ENCODE measurements at places on chromosomes 3 and 15.

GRCh38 chr3:193870376-193871219, 265.4 kb upstream of the HES1 start:
- DNase-seq: no peak

DNA sequence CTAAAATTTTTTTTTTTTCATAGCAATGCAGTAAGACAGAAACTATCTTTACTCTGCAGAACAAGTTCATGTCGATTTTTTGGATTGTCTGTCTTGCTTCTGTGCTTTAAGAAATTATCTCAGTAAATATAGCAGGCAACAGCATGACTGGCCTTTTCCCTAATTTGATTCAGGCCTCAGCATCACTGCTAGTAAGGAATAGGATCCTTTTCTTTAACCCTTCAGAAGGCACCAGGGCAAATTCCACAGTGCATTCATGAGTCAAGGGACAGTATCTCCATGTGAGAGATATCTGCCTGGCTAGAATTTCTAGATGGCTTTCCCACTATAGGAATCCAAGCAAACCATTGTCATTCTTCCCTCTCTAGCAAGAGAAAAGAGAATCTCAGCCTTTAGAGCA, 71.4 kb downstream of the TIPARP start:
- no peak for DNase-seq

- no peak for DNase-seq
Observed at GRCh38 chr3:108518895-108519294, 8.5 kb upstream of the MYH15 start.

DNA sequence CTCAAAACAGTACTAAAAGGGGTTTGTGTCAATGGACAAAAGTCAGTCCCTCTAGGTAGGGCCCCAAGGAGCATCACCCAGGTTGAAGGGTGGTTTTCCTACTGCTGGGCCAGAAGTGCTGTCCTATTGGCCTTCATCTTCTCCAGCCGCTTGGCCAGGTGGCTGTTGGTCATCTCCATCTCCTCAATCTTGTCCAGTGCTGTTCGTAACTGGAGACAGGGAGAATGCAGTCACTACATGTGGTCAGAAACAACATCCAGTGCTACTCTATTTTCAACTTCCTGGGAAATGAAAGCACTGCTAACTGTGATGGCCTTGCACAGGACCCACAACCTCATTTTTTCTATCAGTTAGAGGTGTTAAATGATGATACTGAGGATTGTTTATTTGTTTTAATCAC, 60.4 kb downstream of the MLH1 start:
- no peak for DNase-seq

DNA sequence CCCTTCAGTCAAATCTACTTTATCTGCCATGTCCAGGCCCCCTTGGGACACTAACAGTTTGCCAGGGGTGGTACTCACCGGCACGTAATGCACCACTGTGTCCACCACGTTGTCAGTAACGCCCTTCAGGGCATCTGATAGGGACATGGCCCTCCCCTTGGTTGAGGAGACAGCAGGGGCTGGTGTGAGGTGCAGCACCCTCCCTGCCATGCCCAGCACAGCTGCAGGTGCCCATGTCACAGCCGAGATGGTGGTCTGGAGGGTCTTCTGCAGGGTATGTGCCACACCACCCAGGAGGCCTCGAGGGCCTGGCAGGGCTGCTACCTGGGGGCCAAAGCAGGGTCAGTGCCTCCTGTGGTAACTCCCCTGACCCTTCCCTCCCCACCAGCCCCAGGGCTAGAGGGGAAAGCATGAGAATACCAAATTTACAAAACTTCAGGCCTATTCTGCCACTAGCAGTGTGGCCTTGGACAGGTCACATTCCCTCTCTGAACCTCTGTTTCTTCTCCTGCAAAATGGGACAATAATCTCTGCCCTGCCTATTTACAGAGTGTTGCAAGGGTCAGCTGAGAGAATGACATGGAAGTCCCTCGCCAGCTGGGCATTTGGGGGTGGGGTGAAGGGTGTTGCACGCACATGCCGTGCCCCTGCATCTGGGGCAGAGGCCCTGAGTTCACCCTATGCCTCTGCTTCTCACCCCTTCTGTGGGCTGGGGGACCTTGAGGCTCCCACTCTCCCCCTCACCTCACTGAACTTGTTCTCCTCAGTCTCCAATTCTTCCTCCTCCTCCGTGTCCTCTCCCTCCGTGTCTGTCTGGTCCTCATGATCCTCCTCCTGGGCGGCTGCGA, 11.8 kb upstream of the KIF7 start:
- DNase-seq: no peak

DNA sequence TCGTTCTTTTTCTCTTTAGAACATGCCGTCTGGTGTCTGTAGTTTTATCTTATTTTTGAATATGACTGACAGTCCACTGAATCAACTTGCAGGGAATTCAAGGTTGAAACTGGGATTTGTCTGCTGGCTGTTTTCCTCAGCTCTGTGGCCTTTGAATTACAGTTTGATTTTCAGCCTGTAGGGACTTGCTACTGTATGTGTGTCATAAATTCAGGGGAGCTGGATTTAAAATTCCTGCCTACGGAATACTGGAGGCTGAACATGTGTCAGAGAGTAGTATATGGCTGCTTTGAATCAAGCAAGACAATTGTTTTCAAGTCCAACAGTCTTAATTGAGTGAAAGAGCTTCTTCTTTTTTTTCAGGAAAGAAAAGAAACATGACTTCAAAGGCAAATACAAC, 33.9 kb downstream of the RARB start:
- no peak for DNase-seq

GRCh38 chr3:45214061-45214680, 11.9 kb downstream of the TMEM158 start:
- no peak for DNase-seq

GRCh38 chr15:80769829-80770705, 9.1 kb upstream of the CEMIP start:
- no peak for DNase-seq

GRCh38 chr15:70387993-70388392, 290.3 kb upstream of the TLE3 start:
- DNase-seq: no peak

GRCh38 chr3:77055841-77056341, 16.0 kb downstream of the ROBO2 start:
- DNase-seq: no peak

DNA sequence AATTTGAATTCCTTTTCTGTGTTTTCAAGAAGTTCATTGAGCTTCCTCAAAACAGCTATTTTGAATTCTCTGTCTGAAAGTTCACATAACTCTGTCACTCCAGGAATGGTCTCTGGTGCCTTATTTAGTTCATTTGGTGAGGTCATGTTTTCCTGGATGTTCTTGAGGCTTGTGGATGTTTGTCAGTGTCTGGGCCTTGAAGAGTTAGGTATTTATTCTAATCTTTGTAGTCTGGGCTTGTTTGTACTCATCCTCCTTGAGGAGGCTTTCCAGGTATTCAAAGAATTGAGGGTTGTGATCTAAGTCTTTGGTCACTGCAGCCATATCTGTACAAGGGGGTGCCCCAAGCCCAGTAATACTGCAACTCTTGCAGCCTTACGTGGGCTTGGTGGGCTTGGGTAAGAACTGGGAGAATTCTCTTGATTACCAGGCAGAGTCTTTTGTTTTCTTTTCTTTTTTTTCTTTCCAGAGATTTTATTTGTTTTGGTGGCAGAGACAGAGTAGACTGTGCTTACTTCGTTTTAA, 19.3 kb upstream of the CCNDBP1 start:
- DNase-seq: no peak

DNA sequence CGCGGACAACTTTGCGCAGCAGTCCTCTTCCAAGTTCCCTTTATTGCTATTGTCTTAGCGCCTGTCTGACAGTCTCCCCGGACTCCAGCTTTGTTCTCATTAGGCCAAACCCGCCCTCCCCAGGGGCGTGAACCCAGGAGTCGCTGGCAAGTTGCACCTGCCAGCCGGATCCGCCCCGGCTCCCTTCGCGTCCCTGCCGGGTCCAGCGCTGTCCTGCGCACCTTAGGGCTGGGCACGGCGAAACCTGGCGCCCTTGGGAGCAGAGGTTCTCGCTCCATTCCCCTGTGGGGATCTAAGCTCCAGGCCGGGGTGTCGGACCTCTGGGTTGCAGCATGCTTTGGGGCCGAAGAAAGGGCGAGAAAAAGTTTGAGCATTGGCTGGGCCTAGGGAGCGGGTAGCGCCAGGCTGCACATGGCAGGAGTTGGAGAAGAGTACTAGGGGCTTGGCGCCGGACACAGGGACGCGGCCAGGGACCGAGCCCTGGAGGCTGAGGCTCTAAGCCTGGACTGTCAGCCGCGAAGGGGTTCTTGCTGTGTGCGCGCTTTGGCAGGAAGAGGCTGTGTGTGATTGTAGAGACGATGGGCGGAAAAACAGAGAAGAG, 335.1 kb upstream of the THRB start:
- DNase-seq: no peak

DNA sequence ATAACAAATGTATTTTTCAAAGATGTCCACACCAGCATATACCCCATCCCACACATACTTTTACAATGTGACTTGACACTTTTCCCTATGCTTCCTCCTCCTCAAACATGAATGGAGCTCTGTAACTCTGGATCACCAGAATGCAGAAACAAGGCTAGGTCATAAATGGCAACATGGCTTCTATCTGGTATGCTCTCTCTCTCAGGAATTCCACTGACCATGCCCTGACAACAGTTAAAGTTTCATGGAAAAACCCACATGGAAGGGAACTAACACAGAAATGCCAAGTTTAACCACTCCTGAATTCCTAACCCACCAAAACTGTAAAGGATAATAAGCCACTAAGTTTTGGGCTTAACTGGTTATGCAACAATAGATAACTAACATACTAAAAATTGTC, 19.9 kb downstream of the MYO9A start:
- DNase-seq: no peak

DNA sequence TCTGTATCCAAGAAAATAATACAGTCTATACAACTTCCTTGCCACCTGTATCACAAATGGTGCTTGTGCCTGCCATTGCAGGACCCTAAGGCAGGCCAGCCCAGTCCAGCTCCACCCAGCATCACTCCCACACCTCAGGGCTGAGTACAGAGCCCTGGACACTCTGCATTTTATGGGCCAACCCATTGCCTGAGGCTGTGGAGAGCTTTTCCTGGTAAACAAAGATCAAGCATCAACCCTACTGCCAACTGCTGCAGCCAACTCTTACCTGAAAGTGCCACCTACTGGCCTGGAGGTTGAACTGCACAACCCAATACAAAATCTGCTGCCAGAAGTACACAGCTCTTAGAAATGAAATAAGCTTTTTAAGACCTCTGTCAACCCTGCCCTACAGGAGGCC, 1082.2 kb downstream of the NAALADL2 start:
- no peak for DNase-seq

- no peak for DNase-seq
Observed at GRCh38 chr3:81985996-81986723, 224.7 kb upstream of the GBE1 start.

- DNase-seq: no peak
Observed at GRCh38 chr3:14534516-14535191, 5.5 kb downstream of the GRIP2 start.

DNA sequence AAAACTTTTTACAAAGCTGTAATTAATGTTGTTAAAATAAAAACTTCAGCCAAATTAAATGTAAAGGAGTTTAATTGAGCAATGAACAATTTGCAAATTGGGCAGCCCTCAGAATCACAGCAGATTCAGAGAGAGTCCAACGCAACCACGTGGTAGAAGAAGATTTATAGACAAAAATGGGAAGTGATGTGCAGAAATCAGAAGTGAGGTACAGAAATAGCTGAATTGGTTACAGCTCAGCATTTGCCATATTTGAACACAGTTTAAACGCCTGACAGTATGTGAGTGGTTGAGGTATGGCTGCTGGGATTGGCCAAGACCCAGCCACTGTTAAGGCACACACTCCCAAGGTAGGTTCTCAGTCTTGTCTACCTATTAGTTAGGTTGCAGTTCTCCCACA, 14.4 kb upstream of the PLA2G4D start:
- DNase-seq: no peak

- DNase-seq: no peak
Observed at GRCh38 chr15:52788099-52788986, 1.8 kb downstream of the ONECUT1 start.

GRCh38 chr3:114155370-114155821, 23.5 kb downstream of the DRD3 start:
- peak; percentile 31 for DNase-seq

DNA sequence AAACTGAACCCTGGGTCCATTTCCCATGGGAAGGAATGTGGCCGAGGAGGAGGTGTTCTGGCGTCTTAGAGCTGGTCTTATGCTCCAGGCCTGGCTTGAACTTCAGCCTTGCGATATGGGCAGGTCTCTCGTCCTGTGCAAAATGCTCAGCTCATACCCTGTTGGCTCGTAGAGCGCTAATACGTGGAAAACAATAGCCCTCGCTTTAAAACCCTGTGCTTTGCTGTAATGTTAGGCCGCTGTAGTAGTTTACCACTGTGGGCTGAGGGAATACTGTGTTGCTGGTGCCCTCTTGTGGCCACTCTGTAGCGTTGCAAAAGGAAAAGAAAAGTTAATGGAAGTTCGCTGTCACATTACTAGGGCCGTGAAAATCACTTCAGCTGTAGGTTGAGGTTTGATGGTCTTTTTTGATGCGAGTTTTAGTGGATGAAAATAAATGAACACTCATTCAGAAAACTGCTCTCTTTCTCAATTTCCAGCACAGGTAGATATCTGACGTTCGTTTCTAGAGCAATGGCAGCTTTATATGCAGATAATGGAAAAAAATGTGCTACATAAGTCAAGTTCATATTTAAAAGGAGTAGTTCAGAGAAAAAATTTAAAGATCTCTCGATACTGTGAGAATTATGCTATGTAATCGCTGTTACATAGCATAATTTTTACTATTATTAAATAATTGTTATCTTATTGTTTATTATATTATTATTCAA, 92.9 kb downstream of the MCTP2 start:
- peak; percentile 66 for DNase-seq

GRCh38 chr15:70354346-70354905, 256.7 kb upstream of the TLE3 start:
- no peak for DNase-seq

- DNase-seq: no peak
Observed at GRCh38 chr3:129950318-129951046, 24.0 kb upstream of the TRH start.

DNA sequence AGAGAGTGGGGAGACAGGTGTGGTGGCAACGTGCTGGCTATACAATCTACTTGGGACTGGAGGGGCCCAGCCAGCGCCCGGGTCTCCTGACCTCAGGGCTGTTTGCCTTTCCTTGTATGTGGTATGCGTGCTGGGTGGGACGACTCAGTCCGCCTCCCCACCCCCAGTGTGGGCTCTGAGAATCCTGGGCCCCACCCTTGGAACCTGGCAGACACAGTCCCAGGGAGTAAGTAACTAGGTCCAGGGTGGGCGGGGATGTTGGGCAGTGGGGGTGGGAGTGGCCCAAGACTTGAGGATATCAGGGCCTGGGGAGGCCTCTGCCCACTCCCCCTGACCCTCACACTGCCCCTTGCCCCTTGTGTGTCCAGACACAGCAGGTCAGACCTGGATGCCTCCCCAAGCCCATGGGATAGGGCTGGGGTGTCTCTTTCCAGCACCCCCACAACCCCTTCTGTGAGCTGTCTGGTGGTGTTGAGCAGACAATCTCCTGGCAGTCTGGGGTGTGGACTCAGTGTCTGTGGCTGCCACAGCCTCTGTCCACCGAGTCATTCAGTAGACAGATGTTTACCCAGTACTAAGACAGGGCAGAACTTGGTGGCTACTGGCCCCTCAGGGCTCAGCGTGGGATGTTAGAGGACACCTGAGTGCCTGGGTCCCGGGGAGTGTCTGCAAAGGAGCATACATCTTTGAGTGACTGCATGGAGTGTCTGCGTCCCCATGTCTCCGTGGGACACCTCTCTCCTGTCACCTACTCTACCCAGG, 1.3 kb downstream of the CHST13 start:
- DNase-seq: no peak

Measured in CD4-positive, alpha-beta T cell treated with Interleukin-10 for 1 hour (primary cell).